ENCODE measurements at places on chromosomes 11 and 22.

DNA sequence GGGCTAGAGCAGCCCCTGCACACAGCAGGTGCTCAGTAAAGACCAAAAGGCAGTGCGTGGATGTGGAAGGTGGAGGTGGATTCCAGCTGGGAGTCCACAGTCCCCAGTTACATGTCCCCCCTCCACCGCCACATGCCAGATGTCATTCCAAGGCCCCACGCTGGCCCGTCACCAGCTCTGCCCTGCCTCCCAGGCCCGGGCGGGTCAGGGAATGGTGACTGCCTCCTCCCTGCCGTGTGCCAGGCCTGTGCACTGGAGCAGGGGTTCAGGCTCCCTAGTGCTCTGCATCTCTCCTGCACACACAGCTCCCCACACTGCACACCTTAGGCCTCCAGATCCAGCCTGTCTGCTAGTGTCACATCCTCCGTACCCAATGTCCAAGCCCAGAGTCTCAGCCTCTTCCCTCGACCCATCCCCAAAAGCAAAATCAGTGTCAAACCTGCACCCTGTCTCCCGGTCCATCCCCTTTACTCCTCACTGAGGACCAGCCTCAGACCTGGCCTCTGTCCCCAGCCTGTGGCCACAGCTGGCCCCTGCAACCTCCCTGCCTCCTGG, 40.2 kb upstream of the PRODH start:
- DNase-seq: no peak

DNA sequence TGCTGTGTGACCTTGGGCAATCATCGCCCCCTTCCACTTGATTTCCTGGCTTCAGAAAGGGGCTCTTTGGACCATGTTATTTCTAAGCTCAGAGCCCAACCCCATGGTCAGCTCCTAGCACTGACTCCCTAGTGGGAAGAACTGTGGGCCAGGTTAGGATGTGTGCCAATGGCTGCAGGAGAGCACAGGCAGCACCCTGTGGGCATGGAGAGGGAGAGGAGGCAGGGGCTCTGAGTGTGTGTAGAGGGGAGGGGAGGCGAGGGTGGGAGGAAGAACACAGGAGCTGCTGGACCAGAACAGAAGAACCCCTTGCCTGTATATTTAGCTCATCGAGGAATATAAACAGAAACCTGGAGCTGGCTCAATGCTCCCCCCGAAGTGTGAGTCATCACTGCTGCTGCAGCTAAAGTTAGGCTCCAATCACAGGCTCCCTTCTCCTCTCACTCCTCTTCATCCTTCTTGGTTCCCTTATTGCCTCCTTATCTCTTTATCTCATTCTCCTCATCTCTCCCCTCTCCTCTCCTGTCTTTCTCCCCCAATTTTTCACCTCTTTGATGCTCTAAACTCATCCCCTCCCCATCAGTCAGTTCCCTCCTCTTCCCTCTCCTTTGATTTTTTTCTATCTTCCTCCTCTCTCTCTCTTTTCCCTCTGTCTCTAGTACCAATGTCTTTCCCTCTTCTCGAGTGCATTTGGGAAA, 14.5 kb upstream of the RPS19BP1 start:
- no peak for DNase-seq

- no peak for DNase-seq
Observed at GRCh38 chr11:3245071-3245470, 12.9 kb upstream of the MRGPRE start.

DNA sequence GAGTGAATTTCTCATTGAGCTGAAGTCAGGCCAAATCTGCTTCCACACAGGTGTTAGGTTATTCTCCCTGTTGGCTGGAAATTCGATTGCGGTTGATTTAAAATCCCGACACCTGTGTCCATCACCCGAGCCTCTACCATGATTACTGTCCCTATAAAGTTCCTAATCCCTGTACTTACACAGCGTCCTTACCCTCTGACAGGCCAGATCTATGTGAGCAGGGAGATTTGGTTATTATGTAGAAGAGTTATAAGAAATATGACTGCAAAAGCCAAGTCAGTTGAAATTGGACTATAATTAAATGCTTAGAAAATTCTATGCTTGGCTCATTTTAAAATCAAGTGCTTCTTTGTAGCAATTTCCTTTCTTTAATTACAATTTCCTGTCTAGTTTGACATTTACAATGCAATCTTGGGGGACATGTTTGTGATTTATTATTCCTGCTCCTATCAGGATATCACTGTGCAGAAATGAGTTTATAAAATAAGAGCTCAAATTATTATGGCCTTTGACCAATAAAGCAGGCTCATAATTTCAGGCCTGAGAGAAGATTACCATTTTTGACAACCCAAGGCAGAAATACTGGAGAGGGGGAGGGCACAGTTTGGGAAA, 32.5 kb upstream of the LMO1 start:
- no peak for DNase-seq

DNA sequence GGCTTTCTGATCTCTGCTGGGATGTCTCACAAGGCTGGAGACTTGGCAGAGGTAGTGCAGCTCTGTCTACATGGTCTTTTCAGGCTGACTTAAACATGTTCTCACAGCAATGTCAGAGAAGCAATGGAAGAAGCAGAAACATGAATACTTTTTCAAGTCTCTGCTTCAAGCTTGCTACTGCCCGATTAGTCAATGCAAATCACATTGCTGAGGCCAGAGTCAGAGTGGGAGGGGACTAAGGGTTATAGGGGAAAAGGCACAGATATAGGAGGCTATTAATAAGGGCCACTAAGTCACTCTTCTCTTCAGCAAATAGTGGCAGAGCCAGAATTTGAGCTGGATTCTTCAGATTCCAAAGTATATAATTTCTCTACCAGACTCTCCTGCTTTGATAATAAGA, 390.5 kb downstream of the TMEM135 start:
- DNase-seq: no peak

GRCh38 chr22:24025475-24025874, 14.4 kb downstream of the CABIN1 start:
- no peak for DNase-seq

DNA sequence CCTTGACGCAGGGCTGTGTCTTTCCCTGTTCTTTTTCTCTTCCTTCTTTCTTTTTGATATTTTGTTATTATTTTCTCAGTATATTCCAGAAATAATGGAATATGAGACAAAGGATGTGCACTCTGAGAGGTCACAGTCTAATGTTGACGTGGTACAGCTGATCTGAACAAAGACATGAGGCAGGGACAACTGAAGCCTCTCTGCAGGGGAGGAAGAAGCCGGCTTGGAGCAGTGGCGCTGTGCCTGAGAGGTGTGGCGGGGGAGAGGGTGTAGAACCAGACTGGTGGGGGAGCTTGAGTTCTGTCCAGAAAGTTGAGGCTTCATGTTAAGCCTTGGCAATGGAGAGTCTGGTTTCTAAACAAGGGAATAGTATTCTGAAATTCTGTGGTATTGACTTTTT, 34.7 kb downstream of the ADAMTS15 start:
- DNase-seq: no peak

- no peak for DNase-seq
Observed at GRCh38 chr11:36141956-36142355, 147.3 kb downstream of the COMMD9 start.

- DNase-seq: no peak
Observed at GRCh38 chr11:17613428-17613962, 66.4 kb downstream of the OTOG start.

- no peak for DNase-seq
Observed at GRCh38 chr11:67302571-67303131, 679 bp upstream of the SSH3 start.

DNA sequence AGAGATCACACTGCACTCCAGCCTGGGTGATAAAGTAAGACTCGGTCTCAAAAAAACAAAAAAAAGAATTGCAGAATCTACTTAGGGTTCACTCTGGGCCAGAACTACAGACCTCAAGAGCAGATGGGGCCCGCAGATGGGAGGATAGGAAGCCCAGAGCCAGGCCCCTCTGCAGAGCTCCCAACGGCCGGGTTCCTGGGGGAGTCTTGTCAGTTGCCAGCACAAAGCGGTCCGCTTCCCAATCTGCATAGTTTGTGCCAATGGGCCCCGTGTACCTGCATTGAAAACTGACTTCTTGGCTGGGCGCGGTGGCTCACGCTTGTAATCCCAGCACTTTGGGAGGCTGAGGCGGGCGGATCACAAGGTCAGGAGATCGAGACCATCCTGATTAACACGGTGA, 1.7 kb upstream of the CHID1 start:
- no peak for DNase-seq

GRCh38 chr11:68032003-68032402, 1.5 kb downstream of the NDUFS8 start:
- DNase-seq: no peak

DNA sequence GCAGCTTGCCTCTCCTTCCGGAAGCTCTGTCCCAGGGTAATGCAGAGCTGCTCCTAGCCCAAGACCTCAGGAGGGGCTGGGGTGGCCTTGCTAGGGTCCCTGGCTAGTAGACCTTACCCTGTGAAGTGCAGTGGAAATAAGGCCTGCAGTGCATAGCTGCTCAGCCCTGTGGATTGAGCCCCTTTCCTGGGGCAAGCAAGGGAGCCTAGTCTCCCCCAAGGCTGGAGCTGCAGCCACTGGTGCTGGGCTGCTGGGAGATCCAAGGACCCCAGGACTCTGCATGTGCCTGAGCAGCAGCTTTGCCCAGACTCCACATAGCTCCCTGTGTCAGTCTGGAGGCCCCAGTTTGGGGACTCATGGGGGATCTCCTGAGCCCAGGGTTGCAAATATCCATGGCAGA, 57.9 kb downstream of the FANCF start:
- no peak for DNase-seq

GRCh38 chr11:86816251-86816726, 15.9 kb downstream of the PRSS23 start:
- no peak for DNase-seq

DNA sequence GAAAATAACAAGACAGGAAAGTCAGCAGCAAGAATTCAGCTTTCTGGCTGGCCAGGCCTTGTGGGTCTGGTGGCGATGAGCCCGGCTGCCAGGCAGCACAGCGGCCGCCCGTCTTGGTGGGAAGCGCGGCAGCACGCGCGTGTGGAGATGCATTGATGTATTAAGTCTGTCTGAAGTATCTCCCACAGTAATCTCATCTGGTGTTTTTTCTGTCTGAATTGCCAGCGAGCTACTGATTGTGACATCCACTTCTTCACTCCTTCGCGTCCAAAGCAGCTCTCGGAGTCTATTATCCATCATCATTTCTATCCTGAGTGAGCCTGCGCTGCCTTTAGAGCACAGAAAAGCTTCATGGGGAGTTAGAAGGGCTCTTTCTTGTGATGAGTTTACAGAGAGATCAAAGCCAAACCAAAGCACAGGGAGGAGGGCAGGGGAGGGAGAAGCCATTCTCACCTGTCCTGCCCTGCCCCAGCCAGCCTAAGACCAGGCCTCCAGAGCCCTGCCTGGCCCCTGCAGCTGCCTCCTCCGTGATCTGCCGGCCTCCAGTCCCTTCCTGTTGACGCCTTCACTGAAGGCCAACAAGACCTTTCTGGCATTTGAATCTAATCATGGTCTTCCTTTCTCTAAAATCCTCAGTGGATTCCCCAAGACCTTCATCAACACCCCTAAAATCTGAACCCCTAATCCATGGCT, 1419.0 kb downstream of the TBC1D22A start:
- DNase-seq: no peak

DNA sequence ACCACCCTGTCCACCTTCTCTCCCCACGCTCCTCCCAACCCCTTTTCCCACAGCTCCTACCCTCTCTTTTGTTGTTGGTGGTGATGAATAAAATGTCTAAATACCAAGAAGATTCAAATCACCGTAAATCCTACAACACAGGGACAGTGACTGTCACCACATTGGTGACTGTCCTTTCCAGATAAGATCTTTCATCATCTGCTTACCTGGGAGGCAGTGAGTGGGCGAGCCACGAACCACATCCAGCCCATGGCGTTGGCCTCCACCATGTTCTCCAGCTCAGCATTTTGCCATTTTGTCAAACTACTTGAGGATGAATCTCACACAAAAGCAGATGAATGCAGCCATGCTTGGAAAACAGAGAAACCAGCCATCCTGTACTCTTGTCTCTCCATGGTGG, 6.7 kb upstream of the CYTH4 start:
- no peak for DNase-seq

DNA sequence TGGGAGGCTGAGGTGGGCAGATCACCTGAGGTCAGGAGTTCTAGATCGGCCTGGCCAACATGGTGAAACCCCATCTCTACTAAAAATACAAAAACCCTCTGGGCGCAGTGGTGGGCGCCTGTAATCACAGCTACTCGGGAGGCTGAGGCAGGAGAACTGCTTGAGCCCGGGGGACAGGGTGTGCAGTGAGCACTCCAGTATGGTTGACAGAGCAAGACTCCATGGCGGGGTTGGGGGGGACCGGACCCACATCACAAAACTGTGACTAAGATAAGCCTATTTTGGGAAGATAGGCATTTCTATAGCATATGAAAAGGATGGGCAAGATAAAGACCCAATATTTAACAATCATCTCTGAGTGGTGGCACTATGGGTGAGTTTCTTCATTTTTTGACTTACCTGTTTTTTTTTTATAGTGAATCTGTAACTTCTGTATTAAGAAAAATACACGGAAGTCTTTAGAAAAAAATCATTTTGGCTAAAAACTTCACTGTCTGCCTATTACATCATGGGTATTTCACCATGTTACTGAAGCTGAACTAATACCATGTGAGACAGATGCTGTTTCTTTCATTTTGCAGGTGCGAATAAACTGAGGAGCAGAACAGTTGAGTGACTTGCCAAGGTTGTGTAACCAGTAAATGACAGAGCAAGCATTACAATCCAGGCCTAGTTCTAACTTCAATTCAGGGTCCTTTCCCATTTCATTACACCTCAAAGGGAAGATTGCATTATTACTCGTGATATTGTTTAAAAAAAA, 2.5 kb downstream of the CELF1 start:
- DNase-seq: no peak

GRCh38 chr11:43835104-43835503, 45.5 kb upstream of the ALKBH3 start:
- no peak for DNase-seq

- no peak for DNase-seq
Observed at GRCh38 chr11:133929401-133930052, 27.2 kb downstream of the IGSF9B start.

- DNase-seq: no peak
Observed at GRCh38 chr22:40436505-40437431, 66.4 kb downstream of the SGSM3 start.

- DNase-seq: no peak
Observed at GRCh38 chr11:86523738-86524619, 148.4 kb downstream of the ME3 start.

- no peak for DNase-seq
Observed at GRCh38 chr22:25650833-25651232, 86.4 kb downstream of the GRK3 start.
